ENCODE measurements at places on chromosomes 4 and X. TPM values are rescaled to one million over a fixed set of nuclear protein-coding genes. Genes with fewer than 3 reads are reported as not detected.
A peak's percentile ranks its signal among the peaks of the same experiment; 100 is the strongest.

DNA sequence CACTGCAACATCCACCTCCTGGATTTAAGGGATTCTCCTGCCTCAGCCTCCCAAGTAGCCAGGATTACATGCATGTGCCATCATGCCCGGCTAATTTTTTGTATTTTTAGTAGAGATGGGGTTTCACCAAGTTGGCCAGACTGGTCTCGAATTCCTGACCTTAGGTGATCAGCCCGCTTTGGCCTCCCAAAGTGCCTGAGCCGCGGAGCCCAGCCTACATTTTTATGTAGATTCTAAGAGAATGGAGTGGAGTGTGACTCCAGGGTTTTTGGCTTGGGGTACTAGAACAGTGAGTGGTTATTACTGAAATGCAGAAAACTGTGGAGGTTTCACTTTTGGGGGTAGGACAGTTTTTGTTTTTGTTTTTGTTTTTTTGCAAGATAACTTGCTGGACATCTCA lies 806.0 kb downstream of the ADGRL3 start:
- no peaks in the 10 kb centered on the region for H3K36me3 ChIP-seq
- no peak for DNase-seq
- H3K4me1 ChIP-seq, result no peaks in the 10 kb centered on the region
- no peak overlapping the region for H3K27ac ChIP-seq

DNA sequence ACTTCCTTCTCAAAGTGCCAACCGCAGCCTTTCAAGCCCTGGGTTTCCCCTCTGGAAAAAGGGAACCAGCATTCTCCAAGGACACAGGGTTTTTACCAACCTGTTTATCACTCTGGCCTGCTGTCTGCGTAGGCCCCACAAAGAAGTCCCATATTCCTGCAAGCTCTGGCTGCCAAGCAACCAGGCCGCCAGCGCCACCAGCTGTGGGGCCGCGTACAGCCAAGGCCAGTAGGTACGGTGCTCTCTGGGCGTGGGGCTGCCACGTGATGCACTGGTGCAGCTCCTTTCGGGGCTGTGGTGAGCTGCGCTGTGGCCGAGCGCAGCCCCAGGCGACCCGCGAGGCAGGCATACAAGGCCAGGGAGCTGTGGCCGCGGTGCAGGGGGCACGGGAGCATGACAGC lies 22.1 kb downstream of the LUZP4 start:
- peak; percentile 75 for DNase-seq
- no peak overlapping the region for H3K4me3 ChIP-seq
- no peaks in the 10 kb centered on the region for H3K36me3 ChIP-seq
- no peaks in the 10 kb centered on the region for H3K4me1 ChIP-seq

GRCh38 chrX:97897998-97898397 lies 1014.3 kb downstream of the RPA4 start:
- no peak for DNase-seq
- H3K4me3 ChIP-seq, result no peak overlapping the region
- H3K4me1 ChIP-seq, result no peaks in the 10 kb centered on the region
- H3K36me3 ChIP-seq, result no peaks in the 10 kb centered on the region
- H3K27me3 ChIP-seq, result peaks cover 11% of the 10 kb centered on the region
- H3K27ac ChIP-seq, result no peak overlapping the region

DNA sequence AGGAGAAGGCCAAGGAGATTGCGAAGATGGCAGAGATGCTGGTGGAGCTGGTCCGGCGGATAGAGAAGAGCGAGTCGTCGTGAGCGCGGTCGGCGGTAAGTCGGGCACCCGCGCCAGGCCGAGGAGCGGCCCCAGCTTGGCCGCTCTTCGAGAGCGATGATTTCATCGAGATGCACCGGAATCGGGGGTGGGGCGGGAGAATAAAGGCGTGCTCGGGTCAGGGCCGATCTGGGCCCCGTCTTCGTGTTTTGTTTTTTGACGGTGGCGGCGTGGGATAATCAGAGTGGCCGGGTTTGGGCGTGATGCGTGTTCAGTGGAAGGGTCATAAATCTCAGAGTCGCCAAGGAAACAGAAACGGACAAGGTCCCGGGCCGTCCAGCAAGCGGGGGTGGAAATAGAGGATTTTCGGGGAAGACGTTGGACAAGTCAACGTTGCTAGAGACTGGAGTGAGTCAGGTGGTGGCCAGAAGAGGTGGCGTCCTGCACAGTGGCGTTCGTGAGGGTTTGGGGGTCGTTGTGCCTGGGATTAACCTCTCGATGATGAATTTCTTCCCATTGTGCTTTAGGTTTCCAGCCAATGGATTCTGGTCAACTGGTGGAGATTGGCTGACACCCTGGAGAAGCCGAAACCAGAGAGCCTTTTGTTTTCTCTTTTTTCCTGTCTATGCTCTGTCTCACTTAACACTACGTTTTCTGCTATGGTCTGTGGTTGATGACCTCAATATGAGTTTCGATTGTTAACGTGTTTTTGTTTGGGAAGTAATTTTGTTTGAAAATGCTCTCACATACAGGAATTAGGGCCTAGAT lies 882 bp downstream of the MRFAP1 start:
- peaks cover 23% of the 10 kb centered on the region for H3K36me3 ChIP-seq
- peaks cover 27% of the 10 kb centered on the region for H3K4me1 ChIP-seq
- H3K27me3 ChIP-seq, result no peaks in the 10 kb centered on the region
- H3K27ac ChIP-seq, result peak overlapping the region; percentile 98
- DNase-seq, result peak; percentile 91

DNA sequence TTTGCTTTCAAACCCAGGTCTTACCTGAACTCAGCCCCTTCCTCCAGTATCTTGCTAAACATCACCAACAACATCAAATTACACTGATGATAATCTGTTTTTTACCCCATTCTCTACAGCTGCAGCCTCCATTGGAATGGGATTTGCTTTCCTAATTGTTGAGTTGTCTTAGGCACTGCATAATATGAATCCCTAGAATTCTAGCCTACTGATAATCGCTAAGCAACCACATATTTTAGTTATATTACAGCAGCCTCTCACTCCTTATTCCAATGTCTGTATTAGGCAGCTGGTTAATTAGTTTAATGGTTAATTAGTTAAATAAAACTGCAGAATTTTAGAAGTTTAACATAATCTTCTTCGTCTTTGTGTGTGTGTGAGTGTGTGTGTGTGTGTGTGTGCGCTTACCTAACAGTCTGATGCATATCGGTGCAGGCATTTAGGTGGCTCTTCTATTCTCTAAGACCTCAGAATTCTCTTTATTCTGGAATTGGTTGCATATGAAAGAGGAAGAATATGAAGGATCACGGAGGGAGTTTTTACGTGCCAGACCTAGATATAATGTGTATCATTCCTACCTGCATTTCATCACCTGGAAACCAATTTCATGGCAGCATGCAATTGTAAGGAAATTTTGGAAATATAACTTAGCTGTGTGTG lies 5.3 kb upstream of the COMMD8 start:
- H3K27me3 ChIP-seq, result no peaks in the 10 kb centered on the region
- H3K4me1 ChIP-seq, result peaks cover 8% of the 10 kb centered on the region
- DNase-seq, result no peak
- no peaks in the 10 kb centered on the region for H3K36me3 ChIP-seq
- no peak overlapping the region for H3K27ac ChIP-seq

GRCh38 chr4:79466621-79467020 lies 58.6 kb upstream of the GK2 start:
- no peaks in the 10 kb centered on the region for H3K27me3 ChIP-seq
- DNase-seq, result no peak
- no peak overlapping the region for H3K4me3 ChIP-seq
- no peak overlapping the region for H3K27ac ChIP-seq

GRCh38 chrX:150268839-150269355 lies 94.2 kb upstream of the MAMLD1 start:
- H3K4me1 ChIP-seq, result no peaks in the 10 kb centered on the region
- H3K4me3 ChIP-seq, result no peak overlapping the region
- no peaks in the 10 kb centered on the region for H3K27me3 ChIP-seq
- H3K27ac ChIP-seq, result no peak overlapping the region

GRCh38 chr4:151584101-151584500 lies 175.1 kb downstream of the FHIP1A start:
- no peaks in the 10 kb centered on the region for H3K36me3 ChIP-seq
- H3K4me1 ChIP-seq, result no peaks in the 10 kb centered on the region
- H3K27ac ChIP-seq, result no peak overlapping the region
- no peak overlapping the region for H3K4me3 ChIP-seq
- H3K27me3 ChIP-seq, result no peaks in the 10 kb centered on the region

GRCh38 chr4:9898596-9899305 lies 117.3 kb downstream of the DRD5 start:
- no peak overlapping the region for H3K4me3 ChIP-seq
- no peaks in the 10 kb centered on the region for H3K27me3 ChIP-seq
- no peaks in the 10 kb centered on the region for H3K36me3 ChIP-seq

DNA sequence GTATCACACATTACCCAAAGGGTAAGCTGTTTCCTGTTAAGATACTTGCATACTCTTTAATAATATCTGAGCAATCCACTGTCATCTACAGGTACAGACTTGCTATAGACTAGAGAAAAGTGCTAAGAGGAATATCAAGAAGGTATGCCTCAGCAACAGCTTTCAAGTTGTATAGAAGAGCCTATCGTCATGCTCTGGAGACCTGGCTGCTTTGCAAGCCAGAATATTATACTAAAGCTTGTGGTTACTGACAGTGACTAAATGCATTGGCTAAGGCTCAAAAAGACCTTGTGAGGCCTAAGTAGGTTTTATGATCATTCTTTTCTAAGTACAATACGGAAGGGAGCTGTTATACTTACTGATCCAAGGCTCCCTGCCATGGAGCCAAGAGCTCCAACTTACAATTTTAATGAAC lies 11.3 kb downstream of the LAMP2 start:
- no peaks in the 10 kb centered on the region for H3K27me3 ChIP-seq
- no peak for DNase-seq
- no peak overlapping the region for H3K4me3 ChIP-seq
- H3K36me3 ChIP-seq, result peaks cover 33% of the 10 kb centered on the region
- peak overlapping the region; percentile 67 for H3K27ac ChIP-seq
- peaks cover 33% of the 10 kb centered on the region for H3K4me1 ChIP-seq

Gene ADH1C
- total RNA-seq, result not detected

Gene MAMLD1
- 7.3 TPM for total RNA-seq

Gene MAGEB16
- not detected for total RNA-seq

Gene ZNF630
- 5.3 TPM for total RNA-seq

Gene SHISA3
- not detected for total RNA-seq

Data from spleen (tissue), 13 donors.